ENCODE measurements at places on chromosomes 2 and 18.

GRCh38 chr2:119352357-119352756 lies 14.3 kb downstream of the C2orf76 start:
- DNase-seq = no peak

DNA sequence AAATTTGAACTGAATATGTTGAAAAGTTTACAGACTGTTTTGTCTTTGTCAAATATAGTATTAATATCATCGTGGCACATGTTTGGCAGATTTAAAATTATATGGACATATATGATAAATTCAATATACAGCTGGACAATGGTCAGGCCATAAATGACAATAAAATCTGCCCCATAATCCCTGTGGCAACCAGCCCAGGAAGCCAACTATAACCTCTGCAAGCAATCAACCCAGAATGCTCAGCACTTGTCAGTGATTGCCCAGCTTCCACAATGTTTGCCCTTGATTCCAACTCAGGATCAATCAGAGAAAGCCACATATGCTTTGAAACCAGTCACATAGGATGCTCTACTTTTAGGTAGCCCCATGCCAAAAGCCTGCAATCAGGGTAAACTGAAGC lies 671.9 kb downstream of the SUCLG1 start:
- no peak for DNase-seq

GRCh38 chr18:31850844-31851243 lies 90.2 kb upstream of the SLC25A52 start:
- no peak for DNase-seq

DNA sequence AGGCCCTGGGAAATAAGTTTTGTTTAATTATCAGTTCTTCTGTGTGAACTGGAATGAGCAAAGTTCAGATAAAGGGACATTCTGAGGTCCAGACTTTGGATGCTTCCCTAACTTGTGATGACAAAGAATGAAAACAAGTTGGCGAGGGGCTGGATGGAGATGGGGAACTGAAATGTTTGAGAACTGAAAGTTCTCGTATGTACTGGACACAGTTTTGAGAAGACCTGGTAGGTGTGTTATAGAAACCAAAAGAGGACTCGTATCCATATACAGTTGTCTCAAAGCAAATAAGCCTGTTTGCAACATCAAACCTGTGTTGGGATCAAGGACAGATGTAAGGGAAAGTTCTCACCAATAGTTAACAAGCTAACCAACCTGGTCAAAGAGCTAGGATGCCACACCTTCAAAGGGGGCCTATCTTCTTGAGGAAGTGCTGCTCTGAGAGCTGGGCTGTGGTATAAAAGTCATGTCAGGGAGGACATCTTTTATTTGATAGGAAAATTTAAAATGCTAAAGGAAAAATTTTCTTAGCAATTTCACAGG lies at the start of gene UPP2:
TSS of gene UPP2 (plus strand) at position 493 of the 543 bp plus-strand sequence. CDS start 188 bp downstream, outside the sequence.
- DNase-seq = no peak

Measured in right kidney (tissue), 9 donors.